ENCODE measurements at places on chromosomes 3 and 15. TPM values are rescaled to one million over a fixed set of nuclear protein-coding genes. Genes with fewer than 3 reads are reported as not detected.

GRCh38 chr15:69056365-69056764 lies 41.9 kb downstream of the NOX5 start:
- H3K36me3 ChIP-seq = no peaks in the 10 kb centered on the region
- H3K27me3 ChIP-seq = no peaks in the 10 kb centered on the region
- no peaks in the 10 kb centered on the region for H3K4me1 ChIP-seq
- no peak overlapping the region for H3K4me3 ChIP-seq
- no peak overlapping the region for H3K27ac ChIP-seq

DNA sequence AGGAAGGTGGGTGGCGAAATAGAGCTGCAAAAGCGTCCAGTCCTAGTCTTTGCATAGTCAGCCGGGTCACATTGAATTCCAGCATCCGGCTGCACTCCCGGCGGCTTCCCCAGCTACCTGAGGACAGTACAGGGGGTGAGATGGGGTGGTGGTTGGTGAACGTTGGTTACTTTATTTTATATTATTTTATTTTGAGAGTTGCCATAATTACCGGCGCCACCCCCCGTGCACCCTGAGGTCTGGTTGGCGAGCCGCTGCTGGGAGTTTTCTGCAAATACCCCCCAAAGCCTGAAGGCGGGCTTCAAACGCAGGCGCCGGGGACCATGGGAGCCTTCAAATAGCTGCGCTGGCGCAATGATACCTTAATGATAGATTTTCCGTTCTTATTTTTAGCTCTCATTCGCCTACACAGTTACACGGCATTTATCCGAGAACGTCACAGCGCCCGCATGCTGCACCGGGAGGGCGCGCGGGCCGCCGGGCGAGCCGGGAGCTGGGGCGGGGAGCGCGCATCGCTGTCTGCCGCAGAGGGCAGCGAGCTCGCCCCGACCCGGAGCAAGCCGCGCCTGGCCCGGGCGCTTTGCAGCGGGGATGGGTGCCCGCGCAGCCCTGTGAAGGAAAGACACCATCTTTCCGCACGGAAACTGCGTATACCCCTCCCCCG lies 756 bp upstream of the RASGRF1 start:
- no peak for DNase-seq
- H3K36me3 ChIP-seq = no peaks in the 10 kb centered on the region
- H3K27ac ChIP-seq = no peak overlapping the region
- no peaks in the 10 kb centered on the region for H3K4me1 ChIP-seq
- H3K4me3 ChIP-seq = no peak overlapping the region

TERB2 gene
- not detected for polyA plus RNA-seq

GRCh38 chr15:91887321-91887720 lies 33.8 kb downstream of the SLCO3A1 start:
- DNase-seq = no peak
- no peaks in the 10 kb centered on the region for H3K27me3 ChIP-seq
- no peak overlapping the region for H3K27ac ChIP-seq

DNA sequence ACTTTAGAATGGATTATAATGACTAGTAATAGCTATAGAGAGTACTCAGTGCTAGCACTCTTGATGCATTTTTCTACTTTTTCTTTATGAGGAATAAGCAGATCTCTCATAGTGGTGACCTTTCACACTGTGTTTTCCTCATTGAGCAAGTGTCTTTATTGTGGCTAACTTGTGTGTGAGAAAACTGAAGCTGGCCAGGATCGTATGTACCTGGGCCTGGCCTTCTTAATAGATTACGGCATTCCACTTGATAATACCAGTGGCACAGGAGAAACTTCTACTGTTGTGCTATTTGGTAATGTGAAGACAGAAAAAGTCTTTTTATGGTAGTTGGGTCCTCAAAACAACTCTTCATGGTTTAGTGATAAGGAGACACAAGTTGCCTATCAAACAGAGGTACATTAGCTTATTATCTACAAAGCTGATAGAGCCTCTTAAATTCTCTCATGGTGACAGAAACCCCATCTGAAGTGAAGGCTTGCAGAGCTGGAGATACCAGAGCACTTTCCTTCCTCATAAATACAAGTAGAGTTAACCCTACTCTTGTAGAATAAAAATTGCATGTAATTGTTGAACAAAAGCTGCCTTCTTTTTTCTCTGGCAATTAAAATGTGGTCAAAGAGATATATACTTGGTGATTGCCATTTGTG lies 64.6 kb downstream of the LYSMD4 start:
- no peak overlapping the region for H3K27ac ChIP-seq
- DNase-seq = no peak
- H3K27me3 ChIP-seq = no peaks in the 10 kb centered on the region
- H3K36me3 ChIP-seq = no peaks in the 10 kb centered on the region
- H3K4me3 ChIP-seq = no peak overlapping the region

BFSP2 gene
- polyA plus RNA-seq = not detected

DNA sequence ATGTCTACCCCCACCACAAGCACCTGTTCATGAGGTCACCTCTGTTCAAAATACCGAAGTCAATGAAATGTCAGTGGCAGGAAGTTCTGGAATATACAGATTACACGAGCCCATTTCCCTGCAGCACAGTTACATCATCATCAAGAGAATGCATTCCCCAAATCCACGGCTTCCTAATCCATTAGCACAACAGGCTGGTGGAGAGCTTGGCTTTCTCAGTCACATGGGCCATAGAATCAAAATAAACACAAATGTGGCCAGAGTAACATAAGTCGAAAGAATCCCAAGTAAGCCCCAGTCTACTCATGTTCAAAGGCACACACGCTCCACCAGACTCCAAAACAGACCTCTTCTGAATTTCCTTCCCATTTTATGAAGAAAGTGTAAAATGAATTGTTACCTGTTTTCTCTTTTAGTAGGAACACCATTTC lies 419.3 kb downstream of the MAGI1 start:
- no peak overlapping the region for H3K4me3 ChIP-seq
- peaks cover 6% of the 10 kb centered on the region for H3K4me1 ChIP-seq
- no peaks in the 10 kb centered on the region for H3K27me3 ChIP-seq
- H3K27ac ChIP-seq = no peak overlapping the region
